ENCODE measurements at places on chromosomes 16 and 17.

DNA sequence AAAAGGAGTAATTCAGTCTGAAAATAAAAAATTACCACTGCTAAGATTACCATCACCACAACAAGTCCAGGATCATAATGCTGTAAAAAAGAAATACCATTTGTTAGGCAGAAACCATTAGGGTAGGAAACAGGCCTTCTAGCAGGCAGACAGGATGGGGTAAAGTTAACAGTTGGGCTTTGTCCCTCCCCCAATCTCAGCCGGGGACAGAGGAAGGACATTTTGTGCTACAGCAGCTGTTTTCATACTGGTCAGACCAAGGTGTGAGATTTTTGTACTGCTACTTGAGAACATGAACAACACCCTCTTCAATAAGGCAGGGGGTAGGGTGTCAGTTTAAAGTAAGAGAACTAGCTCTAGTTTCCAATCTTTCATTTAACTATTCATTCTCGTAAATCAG lies 49.2 kb upstream of the ITGA2B start:
- DNase-seq, result no peak

DNA sequence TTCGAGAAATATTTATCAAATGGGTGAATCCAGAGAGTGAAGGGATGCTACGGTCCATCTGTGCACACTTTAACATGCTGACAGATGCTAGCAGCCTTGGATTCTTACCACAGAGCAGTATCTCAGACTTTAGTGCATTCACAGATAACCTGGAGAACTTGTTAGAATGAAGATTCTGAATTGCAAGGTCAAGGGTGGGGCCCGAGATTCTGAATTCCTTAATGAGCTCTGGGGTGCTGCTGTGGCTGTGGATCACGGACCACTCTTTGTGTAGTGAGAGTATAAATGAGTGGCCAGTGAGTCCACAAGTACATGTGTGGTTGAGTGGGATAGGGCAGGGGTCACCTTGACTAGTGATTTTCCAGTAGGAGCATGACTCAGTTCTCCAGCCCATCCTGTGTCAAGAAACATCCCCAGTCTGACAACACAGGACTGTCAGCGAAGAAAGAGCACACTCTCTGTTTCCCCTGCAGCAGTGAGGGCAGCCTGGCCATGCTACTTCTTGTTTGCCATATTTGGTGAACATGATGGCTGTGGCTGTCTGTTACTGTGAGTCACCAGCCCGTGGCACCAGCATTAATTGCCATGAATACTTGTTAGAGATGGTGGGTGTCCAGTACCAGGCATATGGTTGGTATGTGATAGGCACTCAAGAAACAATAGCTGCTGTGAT lies 13.0 kb upstream of the SALL1 start:
- DNase-seq, result no peak

GRCh38 chr16:79911660-79912059 lies 311.1 kb upstream of the MAF start:
- no peak for DNase-seq

- no peak for DNase-seq
These were observed 53.6 kb downstream of the GPRC5B start for GRCh38 chr16:19830902-19831560.

DNA sequence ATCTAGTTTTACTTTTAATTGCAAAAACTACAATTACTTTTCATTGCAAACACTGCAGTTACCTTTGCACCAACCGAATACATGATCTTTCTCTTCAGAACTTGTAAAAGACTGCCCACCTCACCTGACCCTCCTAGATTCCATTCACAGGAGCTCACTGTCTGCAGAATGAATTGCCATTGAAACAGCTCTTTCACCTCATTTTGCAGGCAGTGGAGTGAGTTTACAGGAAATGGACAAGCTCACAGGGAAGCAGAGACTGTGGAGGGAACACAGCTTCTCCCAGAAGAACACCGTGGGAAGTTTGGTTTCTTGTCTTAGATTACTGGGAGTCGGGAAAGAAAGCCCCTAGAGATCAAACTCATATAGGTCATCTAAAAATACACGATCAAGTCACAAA lies 439.7 kb upstream of the RBFOX1 start:
- no peak for DNase-seq

Data from stimulated activated CD8-positive, alpha-beta memory T cell treated with anti-CD3 and anti-CD28 coated beads, Interleukin-15, amount 100 ng/mL, for 4 hours (primary cell).